Mammary epithelial cell (primary cell): ENCODE measurements at places on chromosomes 6 and 20.

GRCh38 chr6:13762611-13763441, 51.2 kb upstream of the RANBP9 start:
- DNase-seq: peak; percentile 93

- peak; percentile 33 for DNase-seq
Observed at GRCh38 chr20:60013296-60014139, 55.3 kb downstream of the CDH26 start.

- no peak for DNase-seq
Observed at GRCh38 chr6:97456070-97456469, 173.1 kb upstream of the MMS22L start.

- no peak for DNase-seq
Observed at GRCh38 chr6:5937936-5938706, 68.6 kb downstream of the NRN1 start.

- DNase-seq: no peak
Observed at GRCh38 chr6:24966381-24966780, 30.6 kb upstream of the RIPOR2 start.

GRCh38 chr20:46089167-46089416, 670 bp downstream of the NCOA5 start:
- no peak for DNase-seq

- DNase-seq: no peak
Observed at GRCh38 chr20:53076668-53077067, 104.5 kb downstream of the TSHZ2 start.

- no peak for DNase-seq
Observed at GRCh38 chr6:5553767-5554166, 292.5 kb downstream of the FARS2 start.

DNA sequence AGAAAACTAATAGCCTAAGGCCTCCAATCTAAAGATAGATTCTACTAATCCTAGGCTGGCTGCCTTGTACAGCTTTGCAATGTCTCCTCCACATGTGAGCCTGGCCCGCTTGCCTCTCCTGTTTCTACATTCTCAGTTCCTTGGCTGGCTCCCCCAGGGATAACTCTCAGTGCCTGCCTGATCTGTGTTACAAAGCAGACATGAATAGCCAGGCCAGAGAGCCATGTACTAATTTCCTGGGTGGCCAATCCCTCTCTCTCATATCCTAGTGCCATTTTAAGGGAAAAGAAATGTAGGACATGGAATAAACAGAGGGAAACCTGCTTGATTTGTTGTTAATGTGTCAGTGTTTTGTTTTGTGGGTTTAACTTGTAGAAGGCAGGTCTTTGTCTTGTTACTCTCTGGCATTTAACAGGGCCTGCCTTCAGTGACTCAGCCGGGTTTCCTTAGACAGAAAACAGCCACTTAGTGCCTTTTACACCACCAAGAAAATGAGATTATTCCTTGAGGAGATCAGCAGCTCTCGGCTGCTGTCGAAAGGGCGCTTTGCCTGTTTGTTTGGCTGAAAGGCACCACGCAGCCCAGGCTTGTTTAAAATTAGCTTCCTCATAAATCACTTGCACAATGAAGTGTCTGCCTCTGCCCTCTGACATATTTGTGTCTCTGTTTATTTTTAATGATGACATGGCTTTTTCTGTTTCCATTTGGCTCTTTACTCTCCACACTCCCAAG, 702.7 kb downstream of the MAFB start:
- peak; percentile 48 for DNase-seq

DNA sequence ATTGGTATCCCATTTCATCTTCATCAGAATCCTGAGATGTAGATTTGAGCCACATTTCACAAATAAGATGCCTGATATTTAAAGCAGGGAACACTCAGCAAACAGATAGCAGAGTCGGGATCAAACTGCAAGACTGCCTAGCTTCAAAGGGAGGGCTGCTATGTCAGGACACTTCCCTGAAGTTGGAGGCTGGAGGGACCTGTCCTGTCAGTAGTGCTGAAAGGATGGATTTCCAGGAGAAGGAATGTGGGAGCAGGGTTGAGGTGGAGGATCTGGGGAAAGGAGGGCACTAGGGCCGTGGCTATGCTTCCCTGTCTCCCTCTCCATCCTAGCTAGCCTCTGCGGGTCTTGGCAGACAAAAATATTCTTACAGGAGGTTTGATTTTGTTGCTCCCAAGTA, 32.2 kb downstream of the COX4I2 start:
- DNase-seq: no peak

DNA sequence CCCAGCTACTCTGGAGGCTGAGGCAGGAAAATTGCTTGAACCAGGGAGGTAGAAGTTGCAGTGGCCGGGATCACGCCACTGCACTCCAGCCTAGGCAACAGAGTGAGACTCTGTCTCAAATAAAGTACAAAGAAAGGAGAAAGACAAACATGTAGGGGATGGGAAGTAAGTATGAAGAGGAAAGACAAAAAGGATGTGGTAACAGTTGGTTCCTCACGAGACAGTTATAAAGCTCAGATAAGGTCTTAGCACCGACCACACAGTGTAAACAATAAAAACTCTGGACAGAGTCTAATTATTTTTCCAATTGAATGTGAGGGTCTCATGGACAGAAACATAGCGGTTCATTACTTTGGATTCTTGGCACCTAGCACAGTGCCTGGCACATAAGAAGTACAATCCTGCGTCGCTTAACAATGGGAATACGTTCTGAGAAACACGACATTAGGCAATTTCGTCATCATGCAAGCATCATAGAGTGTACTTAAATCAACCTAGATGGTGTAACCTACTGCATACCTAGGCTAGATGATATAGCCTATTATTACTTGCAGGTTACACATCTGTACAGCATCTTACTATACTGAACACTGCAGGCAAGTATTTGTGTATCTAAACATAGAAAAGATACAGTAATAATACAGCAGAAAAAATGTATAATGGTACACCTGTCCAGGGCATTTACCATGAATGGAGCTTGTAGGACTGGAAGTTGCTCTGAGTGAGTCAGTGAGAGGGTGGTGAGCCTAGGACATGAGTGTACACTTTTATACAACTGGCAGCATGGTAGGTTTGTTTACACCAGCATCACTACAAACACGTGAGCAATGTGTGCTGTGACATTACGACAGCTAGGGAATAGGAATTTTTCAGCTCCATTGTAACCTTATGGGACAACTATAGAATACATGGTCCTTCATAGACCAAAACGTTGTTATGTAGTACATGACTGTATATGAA, 38.2 kb downstream of the MBOAT1 start:
- DNase-seq: peak; percentile 10

DNA sequence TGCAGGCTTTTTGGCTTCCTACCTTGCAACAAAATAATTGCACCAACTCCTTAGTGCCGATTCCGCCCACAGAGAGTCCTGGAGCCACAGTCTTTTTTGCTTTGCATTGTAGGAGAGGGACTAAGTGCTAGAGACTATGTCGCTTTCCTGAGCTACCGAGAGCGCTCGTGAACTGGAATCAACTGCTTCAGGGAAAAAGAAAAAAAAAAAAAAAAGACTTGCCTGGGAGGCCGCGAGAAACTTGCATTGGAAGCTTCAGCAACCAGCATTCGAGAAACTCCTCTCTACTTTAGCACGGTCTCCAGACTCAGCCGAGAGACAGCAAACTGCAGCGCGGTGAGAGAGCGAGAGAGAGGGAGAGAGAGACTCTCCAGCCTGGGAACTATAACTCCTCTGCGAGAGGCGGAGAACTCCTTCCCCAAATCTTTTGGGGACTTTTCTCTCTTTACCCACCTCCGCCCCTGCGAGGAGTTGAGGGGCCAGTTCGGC, 420 bp downstream of the SOX4 start:
- no peak for DNase-seq

- no peak for DNase-seq
Observed at GRCh38 chr6:41186031-41186562, 14.9 kb downstream of the TREML2 start.

- DNase-seq: peak; percentile 7
Observed at GRCh38 chr20:37564388-37565133, 36.9 kb upstream of the BLCAP start.

DNA sequence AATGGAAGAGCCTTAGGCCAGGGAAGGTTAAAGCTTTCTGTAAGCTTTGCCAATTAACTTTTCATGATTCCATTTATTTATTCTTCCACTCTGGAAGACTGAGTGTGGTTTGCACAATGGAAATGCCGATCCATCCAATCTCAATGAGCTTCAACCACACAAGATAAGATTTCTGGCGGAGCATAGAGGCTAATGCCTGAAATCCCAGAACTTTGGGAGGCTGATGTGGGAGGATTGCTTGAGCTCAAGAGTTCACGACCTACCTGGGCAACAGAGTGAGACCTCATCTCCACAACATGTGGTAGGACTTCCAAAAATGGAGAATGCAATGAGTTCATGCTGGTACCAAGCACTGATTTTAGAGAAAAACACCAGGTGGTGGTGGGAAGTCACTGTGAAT, 6.2 kb downstream of the ENPP1 start:
- DNase-seq: no peak

DNA sequence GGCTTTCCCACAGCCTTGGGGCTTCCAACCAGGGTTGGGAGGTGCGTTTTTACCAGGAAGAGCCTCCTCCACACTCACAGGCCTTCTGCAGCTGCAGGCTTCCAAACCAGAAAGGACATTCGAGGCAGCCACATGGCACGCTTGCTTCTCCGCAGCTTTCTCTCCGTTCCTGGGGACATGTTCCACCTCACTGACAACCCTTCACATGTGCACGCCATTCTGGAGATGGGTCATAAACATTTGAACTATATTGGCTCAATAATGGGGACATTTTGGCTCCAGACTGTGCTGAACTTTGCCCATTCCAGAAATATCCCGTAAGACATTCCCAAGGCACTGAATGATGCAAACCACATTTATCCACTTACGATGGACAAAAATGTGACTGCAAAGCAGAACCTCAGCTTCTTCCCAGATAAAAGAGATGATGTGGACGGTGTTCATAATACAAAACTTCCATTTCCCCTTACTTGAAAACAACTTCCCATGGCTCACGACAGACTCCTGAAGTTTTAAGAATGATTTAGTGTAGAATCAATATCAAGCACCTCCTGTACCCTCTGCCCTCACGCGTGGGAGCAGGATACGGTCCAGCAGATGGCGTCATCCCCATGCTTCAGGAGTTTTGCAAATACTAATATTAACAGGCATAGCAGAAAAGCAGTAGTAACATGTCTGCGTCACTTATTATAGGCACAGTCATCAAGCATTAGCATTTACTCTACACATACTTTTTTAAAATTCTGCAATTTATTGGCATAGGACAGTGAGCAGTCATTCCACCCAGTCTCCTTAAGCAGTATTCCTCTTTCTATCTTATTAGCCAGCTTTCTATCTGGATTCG, 25.4 kb upstream of the FOXF2 start:
- no peak for DNase-seq

DNA sequence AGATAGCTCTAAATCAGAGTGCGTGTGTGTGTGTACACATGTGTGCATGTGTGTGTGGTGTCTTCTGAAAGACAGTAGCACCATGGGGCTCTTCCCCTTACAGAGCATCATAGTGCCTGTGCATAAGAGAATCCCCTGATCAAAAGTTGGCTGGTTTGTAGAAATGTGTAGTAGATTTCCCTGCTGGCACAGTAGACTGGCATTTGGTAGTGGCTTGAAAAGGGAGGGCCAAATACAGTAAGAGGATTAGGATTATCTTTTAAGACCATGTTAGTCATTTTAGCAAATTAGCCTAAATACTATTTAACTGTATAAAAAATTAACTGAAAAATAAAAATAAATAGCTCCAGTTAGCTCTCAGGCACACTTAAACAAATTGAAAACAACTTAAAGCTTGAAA, 112.6 kb downstream of the B3GAT2 start:
- DNase-seq: no peak

DNA sequence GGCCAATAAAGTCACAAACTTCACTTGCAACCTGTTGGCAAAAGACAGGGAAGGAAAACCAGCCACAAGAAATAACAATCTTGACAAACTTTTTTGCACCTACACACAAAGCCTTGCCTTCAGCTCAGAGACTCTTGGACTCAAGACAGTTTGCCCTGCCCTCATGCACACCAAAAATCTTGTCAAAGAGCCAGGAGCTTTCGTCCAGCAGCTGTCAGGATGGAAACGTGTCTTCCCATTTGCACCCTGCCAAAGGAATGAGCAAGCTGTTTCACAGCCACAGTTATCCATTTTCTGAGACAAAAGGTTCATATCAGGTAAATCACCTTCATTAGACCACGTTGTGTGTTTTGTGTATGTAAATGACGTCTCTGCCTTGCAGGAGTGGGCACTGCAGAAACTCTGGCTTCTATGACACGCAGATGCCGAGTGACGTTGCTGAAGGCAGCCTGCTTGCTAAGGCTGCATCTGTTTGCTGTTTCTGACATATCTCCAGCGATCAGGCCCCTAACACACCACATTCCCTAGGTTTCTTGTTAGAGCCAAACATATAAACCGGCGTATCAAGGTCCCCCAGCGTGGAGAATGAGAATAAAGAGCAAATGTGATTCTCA, 193.4 kb downstream of the SYNDIG1 start:
- no peak for DNase-seq

GRCh38 chr20:33828326-33828844, 17.2 kb downstream of the CHMP4B start:
- no peak for DNase-seq

DNA sequence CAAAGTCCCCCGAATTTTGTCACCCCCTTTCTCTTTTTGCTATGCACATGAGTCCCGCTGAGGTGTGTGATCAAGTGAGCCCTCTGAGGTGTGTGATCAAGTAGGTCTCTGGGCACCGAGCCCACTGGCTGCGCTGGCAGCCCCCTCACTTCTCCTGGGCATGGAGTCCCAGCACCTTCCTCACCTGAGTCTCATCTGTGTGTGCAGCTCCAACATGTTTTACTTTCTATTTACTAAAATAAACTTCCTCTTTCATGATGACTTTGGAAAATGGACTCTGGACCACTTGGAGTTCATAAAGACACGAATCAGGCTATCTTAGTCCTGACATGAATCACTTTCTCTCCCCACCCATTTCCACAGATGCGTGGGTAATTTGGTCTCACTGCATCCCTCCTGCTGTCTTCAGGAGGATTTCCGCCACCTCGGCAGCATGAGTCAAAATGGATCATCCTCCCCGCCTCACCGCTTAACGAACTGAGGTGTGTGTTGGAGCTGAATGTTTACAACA, 39.8 kb downstream of the PRDM1 start:
- DNase-seq: no peak

- DNase-seq: peak; percentile 37
Observed at GRCh38 chr6:84777888-84778287, 13.5 kb upstream of the TBX18 start.

DNA sequence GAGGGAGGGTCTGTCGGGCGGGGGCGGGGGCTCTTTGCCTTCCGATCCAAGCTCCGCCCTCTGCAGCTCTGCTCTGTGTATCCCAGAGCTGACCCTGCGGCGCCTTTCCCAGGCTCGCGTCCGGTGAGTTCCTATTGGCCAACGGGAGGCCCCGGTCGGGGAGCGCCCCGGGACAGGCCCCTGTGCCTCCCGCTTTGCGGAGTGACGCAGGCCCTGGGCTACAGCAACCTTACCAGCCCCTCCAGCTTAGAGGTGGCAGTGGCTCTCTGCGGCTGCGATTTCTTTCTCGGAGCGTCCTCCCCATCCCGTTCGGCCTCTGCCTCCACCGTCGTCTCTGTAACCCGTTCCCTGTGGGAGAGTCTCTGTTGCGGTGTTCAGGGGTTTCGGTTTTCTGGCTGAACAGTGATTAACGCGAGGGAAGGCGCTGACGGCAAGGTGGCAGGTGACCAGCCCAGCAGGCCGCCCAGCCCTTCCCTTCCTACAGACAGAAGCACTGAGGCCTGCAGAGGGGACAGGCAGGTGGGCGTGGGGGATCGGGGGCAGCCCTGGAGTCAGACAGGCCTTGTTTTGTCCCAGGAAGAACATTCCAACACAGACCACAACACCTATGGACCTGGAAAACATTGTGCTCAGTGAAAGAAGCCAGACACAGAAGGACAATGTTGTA, 18.1 kb upstream of the CEBPB start:
- peak; percentile 79 for DNase-seq
